GM04504 (cell line): ENCODE measurements at places on chromosomes 13 and 19.
A peak's percentile ranks its signal among the peaks of the same experiment; 100 is the strongest.

DNA sequence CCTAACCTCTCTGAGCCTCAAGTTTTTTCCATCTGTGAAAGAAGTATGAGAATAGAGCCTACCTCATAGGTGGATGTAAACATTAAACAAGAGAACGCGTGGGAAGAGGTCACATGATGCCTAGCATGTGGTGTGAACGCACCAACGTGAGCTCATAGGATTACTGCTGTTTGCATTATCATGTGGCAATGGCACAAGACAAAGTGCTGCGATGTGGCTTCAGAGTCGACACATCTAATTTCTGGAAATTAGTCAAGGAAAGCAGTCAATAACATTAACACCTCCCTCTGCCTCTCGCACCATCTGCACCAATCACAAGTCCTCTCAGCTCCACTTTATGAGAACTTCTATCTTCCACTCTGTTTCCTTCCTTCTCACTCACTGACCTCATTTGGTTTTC, 489.7 kb downstream of the COG6 start:
- no peak for DNase-seq

DNA sequence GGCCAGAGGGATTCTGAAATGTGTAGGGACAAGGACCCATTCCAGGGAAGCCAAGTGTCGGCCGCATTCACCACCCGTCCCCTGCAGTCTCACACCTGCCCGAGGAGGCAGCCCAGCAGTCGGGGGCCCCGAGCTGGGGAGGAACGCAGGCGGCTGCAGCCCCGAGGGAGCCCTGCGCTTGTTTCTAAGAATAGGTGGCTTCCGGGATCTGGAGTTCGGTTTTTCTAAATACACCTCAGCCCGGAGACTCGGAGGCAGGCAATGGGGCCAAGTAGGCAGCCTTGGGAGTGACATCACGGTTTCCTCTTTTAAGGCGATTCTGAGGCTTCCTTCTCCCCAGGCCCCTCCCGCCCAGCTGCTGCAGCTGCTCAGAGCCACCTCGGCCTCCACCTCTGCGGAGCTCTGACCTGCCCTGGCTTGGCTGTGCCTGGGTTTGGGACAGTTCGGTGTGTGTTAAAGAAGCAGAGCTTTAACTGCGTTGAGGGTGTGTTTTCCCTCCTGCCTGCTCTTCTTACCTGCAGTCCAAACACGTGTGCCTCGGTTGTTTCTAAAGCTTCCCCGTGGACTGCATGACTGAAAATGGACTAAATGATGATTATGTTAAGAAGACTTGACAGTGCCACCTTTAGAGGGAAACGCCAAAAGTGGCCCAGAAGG, 80.5 kb downstream of the COL4A2 start:
- DNase-seq: no peak

- no peak for DNase-seq
These were observed 419.9 kb downstream of the IRS2 start for GRCh38 chr13:109366525-109366924.

DNA sequence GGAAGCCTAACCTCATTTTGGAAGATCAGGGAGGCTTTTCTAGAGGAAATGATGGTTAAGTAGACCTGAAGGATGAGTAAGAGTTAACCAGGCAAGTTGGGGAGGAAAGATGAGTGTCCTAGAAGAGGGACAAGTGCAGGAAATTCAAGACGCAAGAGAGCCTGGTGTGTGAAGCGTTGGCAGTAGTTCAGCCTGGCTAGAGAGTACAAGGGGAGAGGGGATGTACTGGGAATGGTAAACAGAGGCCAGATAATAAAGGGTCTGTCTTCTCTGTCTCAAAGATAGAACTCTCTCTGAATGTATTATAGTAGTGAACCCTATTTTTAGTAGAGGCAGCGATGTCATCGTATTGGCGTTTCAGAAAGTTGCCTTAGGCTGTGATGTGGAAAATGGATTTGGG, 9.7 kb downstream of the DPY19L3 start:
- DNase-seq: no peak

DNA sequence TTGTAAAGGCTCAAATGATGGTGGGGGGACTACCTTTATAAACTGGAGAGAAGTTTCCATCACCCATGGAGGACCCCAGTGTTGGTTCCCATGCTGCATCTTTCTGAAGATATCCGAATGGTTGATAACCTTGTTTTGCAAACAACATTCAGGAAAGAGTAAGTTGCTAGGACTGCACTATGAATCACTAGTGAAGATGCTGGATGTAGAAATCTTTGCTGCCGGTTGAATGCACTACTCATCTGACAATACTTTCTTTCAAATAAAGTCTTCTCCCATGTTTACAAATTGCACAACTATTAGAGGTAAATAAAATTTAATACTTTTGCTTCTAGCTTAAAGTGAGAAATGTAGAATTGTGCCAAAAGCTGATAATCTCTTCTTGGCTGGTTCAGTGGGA, 198.4 kb upstream of the SLITRK6 start:
- DNase-seq: no peak

GRCh38 chr13:100508455-100508854, 80.1 kb downstream of the GGACT start:
- no peak for DNase-seq

- no peak for DNase-seq
These were observed 34.7 kb downstream of the OLFM2 start for GRCh38 chr19:9901642-9902041.

GRCh38 chr19:51970718-51971117, 15.9 kb downstream of the ZNF350 start:
- no peak for DNase-seq

DNA sequence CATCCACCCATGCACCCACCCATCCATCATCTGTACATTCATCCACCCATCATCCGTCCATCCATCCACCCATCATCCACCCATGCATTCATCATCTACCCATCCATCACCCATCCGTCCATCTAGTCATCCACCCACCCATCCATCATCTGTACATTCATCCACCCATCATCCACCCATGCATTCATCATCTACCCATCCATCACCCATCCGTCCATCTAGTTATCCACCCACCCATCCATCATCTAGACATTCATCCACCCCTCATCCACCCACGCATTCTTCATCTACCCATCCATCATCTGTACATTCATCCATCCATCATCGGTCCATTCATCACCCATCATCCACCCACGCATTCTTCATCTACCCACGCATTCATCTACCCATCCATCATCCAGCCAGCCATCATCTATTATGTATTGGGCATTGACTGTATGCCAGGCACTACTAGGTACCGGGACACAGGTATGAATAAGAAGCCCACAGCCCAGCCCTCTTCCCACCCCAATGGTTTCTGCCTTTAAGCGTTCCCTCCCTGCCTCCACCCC, 16.7 kb upstream of the GALP start:
- DNase-seq: no peak

DNA sequence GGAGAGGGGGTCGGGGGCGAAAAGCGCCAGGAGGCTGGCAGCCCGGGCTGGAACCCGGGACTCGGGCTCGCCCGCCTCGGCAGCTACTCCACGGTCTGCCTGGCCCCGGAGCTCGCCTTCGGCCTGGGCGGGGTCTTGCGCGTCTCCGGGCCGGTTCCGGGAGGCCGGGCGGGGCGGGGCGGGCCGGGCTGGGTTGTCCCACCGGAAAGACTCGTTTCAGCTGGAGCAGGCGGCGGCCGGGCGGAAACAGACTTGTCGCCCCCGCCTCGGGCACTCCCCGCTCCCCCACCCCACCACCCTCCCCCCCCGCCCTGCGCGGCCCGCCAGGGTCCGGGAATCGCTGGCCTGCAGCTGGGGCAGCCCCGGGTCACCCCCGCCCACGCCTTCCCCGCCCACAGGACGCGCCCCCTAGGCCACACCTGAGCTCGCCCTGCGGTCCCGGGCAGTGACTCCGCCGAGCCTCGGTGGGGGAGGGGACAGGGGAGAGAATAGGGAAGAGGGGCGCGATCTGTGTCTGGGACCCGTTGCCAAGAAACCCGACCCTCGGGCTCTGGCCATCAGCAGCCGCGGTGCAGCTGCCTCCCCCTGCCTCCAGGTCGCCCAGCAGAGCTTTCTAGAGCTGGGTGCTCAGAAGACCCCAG, 109.4 kb downstream of the KCTD15 start:
- no peak for DNase-seq

DNA sequence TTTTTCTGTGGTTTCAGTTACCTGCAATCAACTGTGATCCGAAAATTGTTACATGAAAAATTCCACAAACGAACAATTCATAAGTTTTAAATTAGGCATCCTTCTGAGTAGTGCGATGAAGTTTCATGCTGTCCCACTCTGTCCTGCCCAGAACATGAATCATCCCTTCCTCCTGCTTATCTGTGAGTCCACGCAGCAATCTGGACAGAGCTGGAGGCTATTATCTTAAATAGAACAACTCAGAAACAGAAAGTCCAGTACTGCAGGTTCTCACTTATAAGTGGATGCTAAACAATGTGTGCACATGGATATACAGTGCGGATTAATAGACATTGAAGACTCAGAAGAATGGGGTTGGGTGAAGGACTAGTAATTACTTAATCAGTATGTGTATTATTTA, 583.7 kb upstream of the SPRY2 start:
- no peak for DNase-seq

DNA sequence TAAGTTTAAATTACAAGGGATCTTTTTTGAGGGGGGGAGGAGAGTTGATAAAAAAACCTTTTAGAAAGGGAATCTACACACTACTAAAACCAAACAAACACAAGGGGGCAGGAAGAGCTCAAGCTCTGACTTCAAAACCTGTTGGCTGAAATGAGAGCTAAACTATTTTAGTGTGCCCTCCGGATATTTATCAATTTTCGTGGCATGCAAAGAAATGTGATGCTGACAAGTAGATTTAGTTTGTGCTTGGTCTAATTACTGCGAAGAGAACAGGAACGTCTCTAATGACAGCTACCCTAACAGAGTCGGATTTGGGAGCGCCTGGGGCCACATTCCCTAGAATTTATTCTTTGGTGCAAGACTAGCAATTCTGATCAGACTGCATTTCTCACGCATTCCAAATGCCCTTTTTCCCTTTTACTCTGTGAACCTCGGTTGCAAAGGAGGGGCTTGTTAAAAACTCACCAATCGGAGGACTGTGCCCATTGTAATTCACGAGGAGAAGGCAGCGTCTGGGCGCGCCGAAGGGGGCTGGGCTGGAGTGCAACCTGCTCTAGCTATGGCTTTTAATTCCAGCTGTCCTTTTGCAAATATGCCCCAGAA, 802 bp upstream of the FREM2 start:
- DNase-seq: no peak

GRCh38 chr13:111384441-111385182, 64.2 kb downstream of the TEX29 start:
- no peak for DNase-seq

- no peak for DNase-seq
These were observed 546.6 kb downstream of the DACH1 start for GRCh38 chr13:71320452-71320851.

GRCh38 chr13:46569456-46569855, 16.5 kb downstream of the LRCH1 start:
- no peak for DNase-seq

DNA sequence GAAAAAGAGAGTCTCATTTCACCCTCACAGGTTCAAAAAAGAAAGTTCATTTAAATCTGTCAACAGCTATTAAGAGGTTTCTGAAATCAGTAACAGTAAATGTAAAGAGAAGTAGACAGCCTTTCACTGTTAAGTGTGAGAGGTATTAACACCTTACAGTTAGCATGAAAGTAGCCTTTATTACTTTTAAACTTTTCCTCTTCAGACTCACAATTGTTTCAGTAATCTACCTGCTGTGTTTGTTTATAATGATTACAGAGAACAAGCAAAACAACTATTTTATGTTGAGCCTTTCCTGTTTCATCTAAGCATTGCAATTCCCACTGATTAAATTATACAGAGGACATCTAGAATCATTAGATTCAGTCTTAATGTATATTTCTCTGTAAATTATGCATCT, 159.8 kb downstream of the PCDH9 start:
- no peak for DNase-seq

DNA sequence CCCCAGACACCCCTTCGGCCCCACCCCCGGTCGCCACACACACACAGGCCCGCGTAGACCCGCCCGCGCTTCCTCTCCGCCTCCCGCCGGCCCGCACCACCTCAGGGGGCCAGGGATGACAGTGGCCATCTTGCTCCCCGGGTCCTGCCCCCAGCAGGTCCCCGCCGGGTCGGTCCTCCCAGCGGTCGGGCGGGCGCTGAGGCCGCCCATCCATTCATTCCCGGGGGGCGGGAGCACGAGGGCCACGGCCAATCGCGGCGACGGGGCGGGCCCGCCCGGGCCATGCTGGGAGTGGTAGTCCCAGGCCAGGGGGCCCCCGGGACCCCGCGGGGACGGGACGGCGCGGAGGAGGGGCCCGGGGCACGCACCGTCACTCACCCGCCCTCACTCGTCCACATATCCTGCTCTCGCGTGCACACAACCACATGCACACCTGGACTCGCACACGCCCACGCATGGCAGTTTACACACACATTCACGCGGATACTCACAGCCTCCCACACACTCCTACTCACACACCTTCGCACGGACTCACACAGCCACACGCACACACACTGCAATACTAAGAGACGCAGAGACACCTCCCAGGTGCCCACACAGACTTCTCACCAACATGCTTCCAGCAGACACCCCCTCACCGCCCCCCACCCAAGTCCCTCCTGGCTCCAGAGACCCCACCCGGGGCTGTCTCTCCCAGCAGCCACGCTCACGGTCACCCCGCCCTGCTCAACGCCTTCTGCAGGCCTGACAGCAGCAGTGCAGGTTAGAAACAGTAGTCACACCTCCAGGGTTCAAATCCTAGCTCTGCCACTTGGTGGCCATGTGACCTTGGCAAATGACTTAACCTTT, at the start of gene DPF1:
DPF1 (minus strand) TSS at position 209 of the 849 bp plus-strand sequence; CDS start at position 129, 80 bp downstream.
- peak; percentile 43 for DNase-seq

DNA sequence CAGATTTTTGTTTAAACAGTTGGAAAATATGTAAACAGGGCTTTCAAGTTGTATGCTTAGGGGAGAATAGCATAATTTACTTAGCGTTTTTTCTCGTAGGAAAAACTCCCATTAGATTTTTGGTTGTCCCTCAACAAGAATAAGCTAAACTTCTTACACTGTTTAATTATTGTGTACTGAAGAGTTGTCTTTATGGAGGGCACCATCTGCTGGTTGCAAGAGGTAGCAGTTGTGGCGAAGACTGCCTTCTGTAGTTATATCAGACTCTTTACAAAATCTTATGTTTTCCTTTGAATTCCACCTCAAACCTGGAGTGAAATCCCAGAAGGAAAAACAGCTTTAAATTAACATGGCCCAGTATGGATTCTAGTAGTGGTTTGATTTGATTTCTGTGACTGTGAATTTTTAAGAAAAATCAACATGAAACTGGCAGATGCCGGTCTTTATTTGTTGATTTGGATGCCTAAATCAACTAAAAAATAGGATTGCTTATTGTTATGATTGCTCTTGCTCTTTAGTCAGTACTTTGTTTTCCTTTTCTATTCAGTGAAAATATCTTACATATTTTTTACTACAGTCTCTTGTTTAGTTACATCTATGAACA, 53.4 kb downstream of the PDS5B start:
- peak; percentile 38 for DNase-seq

GRCh38 chr19:47133021-47133471, 2.4 kb downstream of the SAE1 start:
- no peak for DNase-seq

GRCh38 chr13:94816256-94816655, 103.9 kb upstream of the SOX21 start:
- no peak for DNase-seq

DNA sequence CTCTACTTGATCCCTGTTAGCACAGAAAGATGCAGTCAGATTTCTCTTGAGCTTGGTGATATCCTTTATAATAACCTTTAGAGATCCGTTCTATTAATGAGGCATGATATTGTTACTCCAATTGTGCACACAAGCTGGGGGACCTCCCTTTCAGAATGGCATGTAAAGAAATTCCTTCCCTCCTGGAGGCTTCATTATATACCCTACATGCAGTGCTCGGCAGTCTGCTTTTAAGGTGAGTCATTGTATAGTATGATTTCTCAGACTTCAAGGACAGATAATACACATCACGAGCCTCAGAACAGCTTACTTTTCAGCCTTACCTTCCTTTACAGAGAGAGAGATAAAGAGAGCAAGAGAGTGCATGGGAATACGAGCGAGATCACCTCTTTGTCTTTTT, 261.3 kb downstream of the ATP8A2 start:
- no peak for DNase-seq
